ENCODE measurements at places on chromosomes 11 and 22. TPM values are rescaled to one million over a fixed set of nuclear protein-coding genes. Genes with fewer than 3 reads are reported as not detected.

GRCh38 chr11:34860034-34860433 lies 56.1 kb downstream of the APIP start:
- DNase-seq: no peak

- no peak for DNase-seq
These were observed 12.5 kb downstream of the NPTXR start for GRCh38 chr22:38831166-38831945.

DNA sequence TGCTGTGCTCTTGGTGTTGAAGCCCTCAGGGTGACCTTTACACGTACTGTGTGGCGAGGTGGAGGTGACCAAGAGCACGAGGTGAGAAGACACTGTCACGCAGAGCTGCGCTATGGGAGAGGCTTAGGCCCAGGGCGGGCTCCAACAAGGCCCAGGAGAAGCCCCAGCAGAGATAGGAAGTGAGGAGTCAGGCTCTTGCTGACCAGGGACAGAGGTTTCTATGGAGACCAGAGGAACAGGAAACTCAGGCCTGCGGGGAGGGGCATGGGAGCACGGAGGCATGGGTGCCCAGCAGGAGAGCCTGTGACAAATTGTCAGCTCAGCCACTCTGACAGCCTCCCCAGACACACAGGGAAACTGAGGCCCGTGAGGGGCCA lies 15.8 kb downstream of the DGKZ start:
- no peak for DNase-seq

DNA sequence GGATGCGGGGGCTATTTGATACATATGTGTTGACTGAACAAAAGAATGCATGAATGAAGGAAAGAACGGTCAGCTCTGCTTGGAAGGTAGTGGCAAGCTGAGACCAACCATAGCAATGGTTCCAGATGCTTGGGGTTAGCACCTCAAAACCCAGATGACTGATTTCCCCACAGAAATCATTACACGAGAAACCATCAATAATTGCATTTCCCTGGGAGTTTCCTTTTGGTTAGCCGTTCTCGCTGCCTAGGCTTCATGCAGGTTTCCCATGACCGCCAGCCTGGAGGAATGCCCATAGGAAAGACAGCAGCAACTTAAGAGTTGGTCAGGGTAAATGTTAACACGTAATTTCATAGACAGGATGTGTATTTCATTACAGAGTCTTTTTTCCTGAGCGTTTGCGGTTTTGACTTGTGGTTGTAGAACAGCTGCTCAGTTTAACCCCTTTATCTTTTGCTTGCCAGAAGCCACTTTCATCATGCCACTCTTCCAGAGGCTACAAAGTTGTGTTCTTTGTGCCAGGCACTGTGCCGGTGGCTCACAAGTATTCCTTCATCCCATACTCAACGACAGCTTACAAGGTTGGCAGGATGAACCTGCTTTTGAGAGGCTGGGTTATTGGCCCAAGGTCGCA lies 2.8 kb downstream of the IL17RA start:
- DNase-seq: no peak

GRCh38 chr11:58832056-58832645 lies 12.4 kb downstream of the GLYATL2 start:
- no peak for DNase-seq

DNA sequence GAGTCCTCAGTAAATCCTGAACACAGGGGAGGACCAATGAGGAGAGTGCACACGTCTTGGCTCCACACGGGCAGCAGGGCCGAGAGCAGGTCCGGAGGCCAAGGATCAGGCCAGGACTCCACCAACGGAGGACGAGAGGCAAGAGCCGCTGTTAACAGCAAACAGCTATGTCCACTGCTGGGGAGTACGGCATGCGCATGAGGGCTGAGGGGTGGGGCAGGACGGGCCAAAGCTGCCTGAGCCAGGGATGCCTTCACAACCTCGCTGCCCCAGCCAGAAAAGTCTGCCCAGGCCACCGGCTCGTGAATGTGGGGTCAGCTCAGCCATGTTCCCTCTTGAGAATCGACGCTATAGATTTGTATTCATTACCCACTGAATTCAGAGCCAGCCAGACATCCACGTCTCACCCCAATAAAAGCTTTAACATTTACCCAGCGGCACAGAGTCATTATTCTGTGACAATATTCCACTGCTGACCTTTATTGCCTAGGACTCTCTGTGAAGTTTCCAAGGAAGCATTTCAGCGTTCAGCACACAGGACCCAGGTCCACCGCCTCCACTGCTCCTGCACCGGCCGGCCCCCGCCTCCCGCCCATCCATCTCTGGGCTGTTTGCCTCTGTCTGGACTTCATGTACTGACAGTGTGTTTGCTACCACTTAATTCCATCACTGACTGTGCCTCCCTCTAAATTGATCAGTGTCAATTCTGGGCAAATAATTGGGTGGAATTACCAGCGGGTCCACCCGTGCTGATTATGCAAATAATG lies 384.9 kb downstream of the SHANK2 start:
- DNase-seq: no peak

- DNase-seq: peak; percentile 86
These were observed 1.0 kb upstream of the PKNOX2 start for GRCh38 chr11:125163431-125164063.

- no peak for DNase-seq
These were observed 223.1 kb downstream of the TMEM135 start for GRCh38 chr11:87260811-87261210.

DNA sequence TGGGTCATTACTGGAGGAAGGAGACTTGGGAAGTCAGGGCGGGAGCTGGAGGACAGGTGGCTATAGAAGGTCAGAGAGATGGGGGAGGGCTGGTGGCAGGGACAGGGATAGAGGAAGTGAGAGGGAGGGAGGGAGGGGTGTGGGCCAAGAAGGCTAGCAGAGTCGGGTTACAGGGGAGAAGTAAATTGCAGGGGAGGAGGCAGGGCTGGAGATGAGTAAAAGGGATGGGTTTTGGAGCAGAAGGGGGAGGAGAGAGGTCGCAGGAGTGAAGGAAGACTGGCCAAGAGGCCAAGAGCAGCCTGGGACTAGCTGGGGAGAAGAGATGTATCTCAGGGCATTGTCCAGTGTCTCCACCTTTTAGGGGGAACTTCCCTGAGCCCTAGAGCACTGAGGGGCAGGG lies 33.0 kb downstream of the LRRC10B start:
- DNase-seq: peak; percentile 55

- no peak for DNase-seq
These were observed 2.3 kb downstream of the B3GAT1 start for GRCh38 chr11:134409552-134410429.

DNA sequence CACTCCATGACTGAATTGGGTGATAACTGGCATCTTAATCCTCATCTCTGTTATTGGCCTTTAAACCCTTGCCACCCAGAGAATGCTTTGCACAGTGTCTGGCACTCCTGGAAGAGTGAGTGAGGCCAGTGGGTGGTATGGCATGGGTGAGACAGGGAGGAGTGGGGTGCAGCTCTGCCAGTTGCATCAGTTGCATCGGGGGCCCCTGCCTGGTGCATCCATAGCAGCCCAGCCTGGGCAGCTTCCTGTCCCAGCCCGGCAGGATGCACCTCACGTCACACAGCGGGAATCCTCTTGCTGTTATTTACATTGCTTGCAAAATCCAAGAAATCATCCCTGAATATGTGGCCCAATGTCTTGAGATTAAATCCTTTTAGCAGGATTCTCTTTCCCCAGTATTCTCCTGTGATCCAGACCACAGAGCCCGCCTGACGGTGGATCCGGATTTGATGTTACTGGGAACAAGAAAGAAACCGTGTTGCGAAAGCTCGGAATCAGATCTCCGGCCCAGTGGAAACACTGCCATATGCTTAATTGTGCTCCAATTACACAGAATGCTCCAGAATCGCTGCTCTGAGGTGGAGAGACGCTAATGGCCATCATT lies 37.6 kb upstream of the MN1 start:
- no peak for DNase-seq

DNA sequence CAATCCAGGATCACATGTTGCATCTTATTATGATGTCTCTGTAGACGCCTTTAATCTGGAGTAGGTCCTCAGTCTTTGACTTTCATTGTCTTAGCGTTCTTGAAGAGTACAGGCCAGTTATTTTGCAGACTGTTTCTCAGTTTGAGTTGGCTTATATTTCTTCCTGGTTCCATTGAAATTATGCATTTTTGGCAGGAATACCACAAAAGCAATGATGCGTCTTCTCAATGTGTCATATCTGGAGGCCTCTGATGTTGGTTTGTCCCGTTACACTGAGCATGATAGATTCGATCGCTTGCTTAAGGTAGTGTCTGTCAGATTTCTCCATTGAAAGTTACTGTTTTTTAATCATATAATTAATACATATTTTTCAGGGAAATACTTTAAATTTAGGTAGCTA lies 30.6 kb downstream of the TECTA start:
- DNase-seq: no peak

DNA sequence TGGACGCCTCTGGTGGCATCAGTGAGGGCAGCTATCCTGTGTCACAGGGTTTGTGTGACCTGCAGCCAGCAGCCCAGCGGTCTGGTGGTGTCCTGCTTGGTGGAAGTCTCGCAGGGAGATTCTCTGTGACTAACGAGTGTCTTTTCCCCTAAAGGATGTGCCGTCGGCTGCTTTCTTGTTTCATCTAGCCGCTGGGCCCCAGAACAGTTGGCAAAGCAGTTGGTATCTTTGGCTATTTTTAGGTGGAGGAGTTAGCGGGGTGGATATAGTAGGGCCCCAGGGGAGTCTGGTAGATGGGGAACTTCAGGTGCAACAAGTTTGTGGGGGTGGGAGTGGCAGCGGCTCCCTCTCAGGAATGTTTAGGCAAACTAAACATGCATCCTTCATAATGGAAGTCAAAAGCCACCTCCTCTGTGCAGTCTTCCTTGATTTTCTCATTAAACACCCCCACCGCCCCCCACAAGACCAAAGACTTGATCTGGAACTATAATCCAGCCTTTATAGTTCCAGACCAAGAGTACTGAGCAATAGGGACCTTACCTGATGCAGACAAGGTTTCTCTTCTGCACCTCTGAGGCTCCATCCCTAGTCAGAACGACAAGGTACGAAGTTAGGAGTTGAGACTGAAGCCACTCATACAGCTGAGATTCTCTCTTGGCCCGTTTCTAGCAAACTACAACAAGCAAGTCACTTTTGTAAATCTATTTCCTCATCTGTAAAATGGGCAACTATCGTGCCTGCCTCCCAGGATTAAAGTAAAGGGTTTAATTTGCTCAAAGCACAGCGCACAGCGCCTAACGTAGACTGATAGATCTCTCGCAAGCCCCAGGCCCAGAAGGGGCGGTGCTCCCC lies 1.1 kb upstream of the PELI3 start:
- no peak for DNase-seq

GRCh38 chr11:118098996-118099837 lies 12.5 kb upstream of the SMIM35 start:
- DNase-seq: peak; percentile 24

- DNase-seq: no peak
These were observed 2.5 kb upstream of the TPST2 start for GRCh38 chr22:26592421-26592891.

DNA sequence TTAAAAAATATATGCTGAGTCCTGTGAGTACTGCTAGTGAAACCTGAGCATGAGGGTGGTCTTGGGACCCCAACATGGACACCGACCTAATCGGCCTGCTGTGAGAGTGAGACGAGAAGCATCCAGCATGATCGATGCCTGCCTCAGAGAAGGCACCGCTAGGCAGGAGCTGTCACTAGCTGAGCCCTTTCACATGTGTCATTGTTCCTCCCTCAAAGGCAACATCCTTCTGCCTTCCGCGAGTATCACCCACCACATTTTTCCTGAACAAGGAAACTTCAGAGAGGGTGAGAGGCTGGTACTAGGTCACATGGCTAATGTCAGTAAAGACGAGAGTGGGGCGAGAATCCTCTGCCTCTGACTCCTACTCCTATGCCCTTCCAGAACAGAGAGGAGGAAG lies 35.6 kb downstream of the AP1B1 start:
- no peak for DNase-seq

GRCh38 chr11:36702330-36703054 lies 104.5 kb upstream of the RAG2 start:
- peak; percentile 78 for DNase-seq

DNA sequence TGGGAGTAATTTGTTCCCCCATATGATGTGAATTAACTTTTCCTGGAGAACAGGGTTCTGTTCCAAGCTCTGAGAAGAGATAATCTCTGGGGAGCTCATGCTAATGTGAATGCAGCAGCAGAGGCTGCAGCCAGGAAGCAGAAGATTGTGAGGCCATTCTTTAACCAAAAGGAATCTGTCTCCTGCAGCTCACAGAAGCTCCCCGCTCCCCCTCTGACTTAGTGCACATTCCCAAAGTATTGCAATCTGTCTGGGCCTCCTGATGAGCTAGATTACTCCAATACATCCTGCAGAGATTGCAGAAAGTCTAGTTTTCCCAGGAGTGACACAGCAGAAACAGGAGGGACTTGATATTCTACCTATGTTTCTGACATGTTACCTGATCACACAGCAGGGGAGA lies 420.6 kb upstream of the FAT3 start:
- peak; percentile 66 for DNase-seq

DNA sequence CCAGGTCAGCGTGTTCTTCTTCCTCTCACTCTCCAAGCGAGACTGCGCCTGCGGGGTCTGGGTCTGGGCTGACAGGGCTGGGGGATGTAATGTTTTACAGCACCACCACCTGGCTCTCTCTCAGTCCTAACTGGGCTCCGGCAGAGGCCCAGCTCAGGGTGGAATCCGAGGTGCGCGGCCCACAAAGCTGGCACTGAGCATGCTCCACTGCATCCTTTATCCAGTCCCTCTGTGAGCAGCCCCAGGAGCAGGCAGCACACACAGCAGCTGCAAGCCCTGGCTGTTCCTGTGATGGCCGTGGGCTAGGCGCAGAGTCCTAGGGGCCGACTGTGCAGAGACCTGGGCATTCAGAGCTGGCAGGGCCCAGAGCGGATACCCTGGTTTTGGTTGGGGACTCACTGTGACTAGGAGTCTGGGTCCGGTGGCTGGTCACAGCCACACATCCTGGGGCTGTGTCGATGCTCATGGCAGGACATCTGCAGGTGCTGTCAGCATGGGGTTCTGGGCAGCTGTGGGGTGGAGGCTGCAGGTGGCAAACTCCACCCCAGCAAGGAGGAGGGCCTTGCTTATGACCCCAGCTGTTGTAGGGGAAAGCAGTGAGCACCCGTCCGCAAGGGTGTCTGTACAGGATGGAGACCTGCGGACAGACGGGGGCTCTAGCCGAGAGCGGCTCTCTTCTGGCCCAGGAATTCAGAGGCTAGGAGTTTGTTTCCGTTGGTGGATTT lies 4.0 kb downstream of the LRRC75B start:
- DNase-seq: no peak

GRCh38 chr11:19577976-19578619 lies 134.5 kb upstream of the NAV2 start:
- DNase-seq: no peak

Gene SCGB1D2
- total RNA-seq: not detected

Gene CHID1
- total RNA-seq: 62.9 TPM

Gene RASD2
- 0.19 TPM for total RNA-seq

Gene ART1
- total RNA-seq: not detected

Gene TSSK2
- total RNA-seq: not detected

Gene SLC37A4
- total RNA-seq: 55.2 TPM

Gene OTOG
- 0.34 TPM for total RNA-seq

Gene APOA4
- 0.12 TPM for total RNA-seq

Gene CACNA1I
- total RNA-seq: 0.22 TPM

Gene KRTAP5-2
- total RNA-seq: not detected

Gene RAB38
- total RNA-seq: 10.1 TPM

Gene CHADL
- total RNA-seq: not detected

Gene DNAJB13
- not detected for total RNA-seq

Data from neural progenitor cell (in vitro differentiated cells).